Stimulated activated CD4-positive, alpha-beta T cell treated with anti-CD3 and anti-CD28 coated beads, Interleukin-15, amount 100 ng/mL, for 1 hour (primary cell): ENCODE measurements at places on chromosomes 6 and 20.

DNA sequence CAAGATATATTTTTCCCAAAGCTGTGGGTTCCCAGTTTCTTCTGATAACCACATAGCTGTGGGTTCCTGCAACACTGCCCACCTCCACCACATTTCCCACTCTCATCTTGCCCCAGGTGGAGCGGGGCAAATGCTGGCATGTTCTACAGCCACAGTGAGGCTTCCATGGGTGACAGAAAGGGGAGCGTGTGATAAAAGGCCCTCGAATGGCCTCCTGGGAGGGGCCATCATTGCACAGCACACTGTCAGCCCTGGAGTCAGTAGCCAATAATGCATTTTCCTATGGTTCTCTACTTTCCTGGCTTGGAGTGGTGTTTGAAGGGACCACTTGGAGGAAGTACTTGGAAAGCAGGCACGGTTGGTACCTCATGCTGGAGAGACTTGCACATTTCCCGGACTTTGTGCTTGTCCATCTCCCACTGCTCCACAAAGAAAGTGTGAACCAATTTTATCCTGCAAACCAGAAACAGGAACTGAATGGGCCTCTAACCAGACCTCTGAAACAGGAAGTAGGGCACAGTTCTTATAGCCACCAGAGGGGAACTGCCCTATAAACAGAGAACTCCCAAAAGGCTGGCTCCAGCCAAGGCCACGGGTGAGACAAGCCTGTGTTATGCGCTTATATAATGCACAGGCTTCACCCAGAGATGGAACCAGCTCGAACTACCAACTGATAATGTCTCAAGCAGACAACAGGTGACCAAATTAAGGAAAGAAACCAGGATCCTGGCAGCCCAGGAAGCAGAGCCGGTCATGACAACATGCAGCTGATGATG is 8.6 kb downstream of the MAP3K5 start:
- no peak for DNase-seq

- DNase-seq: no peak
These were observed 238.4 kb upstream of the QKI start for GRCh38 chr6:163176097-163176496.

GRCh38 chr6:151805286-151805840 is 2.1 kb upstream of the ESR1 start:
- no peak for DNase-seq

GRCh38 chr20:52454660-52455059 is 263.1 kb upstream of the ZFP64 start:
- DNase-seq: no peak

- peak; percentile 7 for DNase-seq
These were observed 530 bp downstream of the TDP2 start for GRCh38 chr6:24666097-24666640.

GRCh38 chr6:44056392-44057237 is 70.6 kb downstream of the MRPL14 start:
- DNase-seq: no peak

DNA sequence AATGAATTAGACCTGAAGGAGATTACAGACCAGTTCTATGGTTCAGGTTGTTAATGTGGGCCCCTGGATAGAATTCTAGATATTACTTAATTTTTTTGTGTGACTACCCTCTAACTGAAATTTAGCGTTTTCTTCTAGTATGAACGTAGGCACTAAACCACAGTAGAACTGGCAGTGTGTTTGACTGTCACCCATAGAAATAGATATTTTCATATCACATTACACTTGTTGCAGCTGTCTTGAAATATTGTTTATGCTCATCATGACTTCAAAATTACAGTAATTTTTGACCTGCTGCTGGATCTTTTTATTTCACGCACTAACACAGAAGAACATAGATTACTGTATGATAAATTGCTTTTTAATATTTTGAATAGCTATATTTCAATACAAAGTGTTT is 31.6 kb downstream of the E2F3 start:
- no peak for DNase-seq

DNA sequence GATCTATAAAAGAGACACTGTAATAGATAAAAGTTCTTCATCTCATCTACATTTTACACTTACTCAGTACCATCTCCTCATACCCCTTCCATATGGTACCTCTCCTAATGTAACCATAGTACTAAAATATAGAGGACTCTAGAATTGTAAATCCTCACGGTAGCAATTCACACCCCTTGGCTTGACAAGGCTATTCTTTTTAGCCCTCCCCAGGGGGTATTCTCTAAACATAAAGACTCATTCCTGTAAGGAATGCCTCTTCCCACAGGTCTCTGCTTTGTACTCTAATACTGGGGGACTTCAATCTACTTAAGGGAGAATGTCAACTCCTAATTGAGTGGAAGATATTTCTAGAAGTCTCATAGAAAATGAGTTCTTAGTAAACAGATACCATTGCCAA is 85.9 kb downstream of the VIP start:
- no peak for DNase-seq

DNA sequence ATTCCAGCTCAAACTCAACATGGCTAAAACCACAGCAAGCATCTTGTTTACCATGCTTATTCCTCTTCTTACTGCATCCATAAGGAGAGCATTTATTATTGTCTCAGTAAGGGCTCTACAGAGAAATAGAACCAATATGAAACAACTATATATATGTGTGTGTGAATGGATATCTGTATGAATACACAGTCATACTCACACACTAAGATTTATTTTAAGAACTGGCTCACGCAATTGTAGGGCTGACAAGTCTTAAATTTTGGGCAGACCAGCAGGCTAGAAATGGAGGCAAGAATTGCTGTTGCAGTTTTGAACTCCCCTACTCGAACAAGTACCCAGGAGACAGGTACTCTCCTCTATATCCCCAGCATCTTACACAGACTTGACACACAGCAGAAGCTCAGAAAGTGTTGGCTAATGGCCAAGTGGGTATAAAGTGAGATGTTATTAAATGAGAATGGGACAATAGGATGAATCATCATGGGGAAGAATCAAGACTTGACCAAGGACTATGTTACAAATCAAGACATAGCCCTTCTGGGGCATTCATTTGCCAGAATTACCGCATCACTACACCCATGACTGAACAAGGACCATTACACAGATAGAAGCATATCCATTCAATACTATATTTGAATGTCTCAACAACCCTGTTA is 13.0 kb downstream of the ZHX3 start:
- no peak for DNase-seq
